ENCODE measurements at places on chromosomes 7 and 10.

GRCh38 chr10:3780021-3780770 is 4.8 kb downstream of the KLF6 start:
- DNase-seq = peak; percentile 80

GRCh38 chr7:65216469-65216868 is 157.2 kb upstream of the ZNF92 start:
- peak; percentile 23 for DNase-seq

GRCh38 chr7:74349621-74350020 is 60.4 kb downstream of the CLIP2 start:
- DNase-seq = no peak

DNA sequence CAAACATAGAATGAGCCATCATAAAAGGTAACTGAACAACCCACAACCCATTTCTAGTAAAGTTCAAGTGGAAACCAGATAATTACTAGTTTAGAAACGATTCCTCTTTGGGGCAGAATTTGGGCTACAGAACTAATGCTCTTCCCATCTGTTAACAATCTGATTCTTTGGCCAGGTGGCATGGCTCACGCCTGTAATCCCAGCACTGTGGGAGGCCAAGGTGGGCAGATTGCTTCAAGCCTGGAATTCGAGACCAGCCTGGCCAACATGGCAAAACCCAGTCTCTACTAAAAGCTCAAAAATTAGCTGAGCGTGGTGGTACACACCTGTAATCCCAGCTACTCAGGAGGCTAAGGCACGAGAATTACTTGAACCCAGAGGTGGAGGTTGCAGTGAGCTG is 18.5 kb downstream of the CYP51A1 start:
- no peak for DNase-seq

DNA sequence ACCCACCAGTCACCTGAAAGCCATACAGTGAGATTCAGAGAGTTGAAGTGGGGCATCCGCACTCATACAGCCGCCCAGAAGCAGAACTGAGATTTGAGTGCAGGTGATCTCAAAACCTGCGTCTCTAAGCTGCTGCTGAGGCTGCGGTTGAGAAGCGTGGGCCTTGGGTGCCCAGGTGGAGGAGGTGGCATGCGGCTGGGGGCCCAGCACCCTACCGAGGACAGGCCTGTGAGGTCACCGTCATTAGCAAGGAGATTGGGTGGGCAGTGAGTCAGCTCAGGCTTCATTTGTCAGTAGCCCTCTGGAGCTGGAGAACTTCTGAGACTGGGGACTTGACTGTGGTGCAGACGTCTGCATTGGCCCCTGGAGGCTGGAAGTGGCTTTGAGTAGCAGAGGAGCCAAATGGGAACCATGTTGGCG is 29.8 kb downstream of the ZMIZ1 start:
- peak; percentile 79 for DNase-seq

- DNase-seq = no peak
Measured at GRCh38 chr7:106589198-106589879, 71.6 kb downstream of the CCDC71L start.

DNA sequence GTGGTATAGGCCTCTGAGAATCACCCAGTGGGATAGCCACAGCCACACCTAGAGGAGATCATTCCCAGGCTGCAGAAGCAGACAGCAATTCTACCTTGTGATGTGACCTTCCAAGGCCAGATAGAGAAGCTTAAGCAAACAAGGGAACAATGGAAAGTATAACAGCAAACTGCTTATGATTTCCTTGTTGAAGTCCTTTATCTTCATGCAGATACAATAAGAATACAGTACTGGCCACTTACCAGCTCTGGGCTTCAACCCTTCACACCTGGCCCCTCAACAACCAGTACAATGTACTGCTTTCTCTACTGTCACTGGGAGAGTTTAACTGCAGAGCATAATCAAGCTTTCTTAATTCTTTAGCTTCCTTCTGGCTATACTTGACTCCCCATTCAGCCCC is 22.6 kb upstream of the DDX50 start:
- DNase-seq = no peak

DNA sequence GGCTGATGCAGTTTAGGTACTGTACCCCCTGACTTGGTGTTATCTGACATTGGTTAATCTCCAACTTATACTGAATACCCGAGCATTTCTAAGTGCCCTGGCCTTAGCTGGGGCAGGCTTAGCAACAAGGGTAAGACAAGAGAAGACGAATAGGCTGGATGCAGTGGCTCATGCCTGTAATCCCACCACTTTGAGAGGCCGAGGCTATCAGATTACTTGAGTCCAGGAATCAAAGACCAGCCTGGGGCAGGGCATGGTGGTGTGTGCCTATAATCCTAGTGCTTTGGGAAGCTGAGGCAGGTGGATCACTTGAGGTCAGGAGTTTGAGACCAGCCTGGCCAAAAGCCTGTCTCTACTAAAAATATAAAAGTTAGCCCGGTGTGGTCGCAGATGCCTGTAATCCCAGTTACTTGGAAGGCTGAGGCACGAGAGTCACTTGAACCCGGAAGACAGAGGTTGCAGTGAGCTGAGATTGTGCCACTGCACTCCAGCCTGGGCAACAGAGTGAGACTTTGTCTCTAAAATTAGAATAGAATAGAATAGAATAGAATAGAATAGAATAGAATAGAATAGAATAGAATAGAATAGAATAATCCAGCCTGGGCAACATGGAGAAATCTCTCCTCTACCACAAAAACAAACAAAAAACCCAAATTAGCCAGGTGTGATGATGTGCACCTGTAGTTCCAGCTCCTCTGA is 108.9 kb downstream of the BICC1 start:
- DNase-seq = no peak

- DNase-seq = peak; percentile 47
Measured at GRCh38 chr10:100345570-100346330, 1.3 kb upstream of the SCD start.

GRCh38 chr7:138369797-138370196 is 90.3 kb upstream of the TRIM24 start:
- no peak for DNase-seq

GRCh38 chr7:97017192-97018125 is 7.2 kb downstream of the DLX5 start:
- no peak for DNase-seq

- DNase-seq = no peak
Measured at GRCh38 chr10:84548869-84549268, 220.5 kb downstream of the CCSER2 start.

GRCh38 chr10:31942892-31943291 is 14.3 kb upstream of the ARHGAP12 start:
- DNase-seq = no peak

GRCh38 chr7:93574269-93574645 is 267 bp downstream of the CALCR start:
- DNase-seq = no peak

Data from fibroblast of skin of right biceps (primary cell).